ENCODE measurements at places on chromosomes 4 and X.

DNA sequence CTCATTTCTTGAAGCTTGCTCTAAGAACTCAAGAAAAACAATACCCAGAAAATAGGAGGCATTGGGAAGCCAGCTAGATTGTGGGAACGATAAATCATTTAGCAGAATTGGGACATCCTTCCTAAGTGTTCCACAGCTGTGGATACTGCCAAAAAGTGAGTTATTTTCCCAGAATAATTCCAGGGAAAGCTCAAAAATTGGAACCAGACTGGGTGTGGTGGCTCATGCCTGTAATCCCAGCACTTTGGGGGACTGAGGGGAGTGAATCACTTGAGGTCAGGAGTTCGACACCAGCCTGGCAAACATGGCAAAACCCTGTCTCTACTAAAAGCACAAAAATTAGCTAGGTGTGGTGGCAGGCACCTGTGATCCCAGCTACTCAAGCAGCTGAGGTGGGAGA is 68.2 kb upstream of the GK2 start:
- no peak for DNase-seq

DNA sequence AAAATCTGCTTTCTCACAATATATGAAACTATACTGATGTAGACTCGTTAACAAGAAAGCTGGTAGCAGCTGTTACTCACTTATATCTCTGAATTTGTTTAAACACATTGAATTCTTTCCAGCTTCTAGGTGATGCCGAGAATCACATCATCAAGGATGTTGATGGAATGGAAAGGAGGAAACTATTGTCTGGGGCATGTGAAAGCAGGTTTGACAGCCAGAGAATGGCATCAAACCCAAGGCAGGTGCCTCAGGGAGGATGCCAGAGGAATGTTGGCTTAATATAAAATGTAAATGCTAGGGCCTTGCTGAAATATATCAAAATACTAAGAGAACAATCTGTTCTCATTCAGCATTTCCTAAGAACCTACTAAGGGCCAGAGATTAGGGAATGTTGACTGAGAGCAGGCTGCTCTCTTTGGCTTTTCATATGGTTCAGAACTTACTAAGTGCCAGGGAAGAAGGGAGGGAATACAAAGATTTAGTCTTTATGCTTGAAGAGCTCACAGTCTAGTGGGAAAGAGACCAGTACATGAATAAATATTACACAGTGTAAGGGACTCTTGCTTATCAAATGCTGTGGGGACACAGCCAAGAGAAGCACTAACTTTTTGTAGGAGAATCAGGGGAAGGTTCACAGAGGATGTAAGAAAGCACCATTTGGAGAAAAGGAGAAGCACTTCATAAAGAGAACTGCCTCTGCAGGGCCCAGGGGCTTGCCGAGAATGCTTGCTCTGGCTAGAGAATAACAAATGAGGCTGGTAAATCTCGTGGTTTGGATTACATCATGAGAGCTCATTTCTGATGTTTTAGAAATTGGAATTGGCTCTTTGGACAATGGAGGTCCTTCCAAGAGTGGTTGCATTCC is 14.7 kb downstream of the SLIT2 start:
- no peak for DNase-seq

- no peak for DNase-seq
These were observed 181.8 kb downstream of the DCLK2 start for GRCh38 chr4:150259861-150260567.

- no peak for DNase-seq
These were observed 120.5 kb downstream of the ENPP6 start for GRCh38 chr4:184097241-184097605.

DNA sequence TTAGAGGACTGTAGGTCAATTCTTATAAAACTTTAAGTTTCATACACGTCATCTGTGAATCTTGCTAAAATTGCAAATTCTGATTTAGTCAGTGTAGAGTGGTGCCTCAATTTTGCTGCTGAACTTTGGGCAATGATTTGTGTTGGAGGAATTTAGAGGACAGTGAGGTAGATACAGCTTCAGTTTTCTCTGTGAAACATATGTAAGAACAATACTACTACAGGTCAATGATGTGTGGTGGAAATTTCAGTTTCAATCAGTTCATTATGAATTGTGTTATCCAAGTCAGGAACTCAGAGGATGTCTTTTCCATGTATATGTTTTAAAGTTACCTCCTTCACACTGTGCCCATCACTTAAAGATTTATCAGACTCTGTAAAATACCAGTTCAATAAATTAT is 1597.8 kb upstream of the PCDH10 start:
- DNase-seq = no peak
